ENCODE measurements at places on chromosomes 16 and 17.

DNA sequence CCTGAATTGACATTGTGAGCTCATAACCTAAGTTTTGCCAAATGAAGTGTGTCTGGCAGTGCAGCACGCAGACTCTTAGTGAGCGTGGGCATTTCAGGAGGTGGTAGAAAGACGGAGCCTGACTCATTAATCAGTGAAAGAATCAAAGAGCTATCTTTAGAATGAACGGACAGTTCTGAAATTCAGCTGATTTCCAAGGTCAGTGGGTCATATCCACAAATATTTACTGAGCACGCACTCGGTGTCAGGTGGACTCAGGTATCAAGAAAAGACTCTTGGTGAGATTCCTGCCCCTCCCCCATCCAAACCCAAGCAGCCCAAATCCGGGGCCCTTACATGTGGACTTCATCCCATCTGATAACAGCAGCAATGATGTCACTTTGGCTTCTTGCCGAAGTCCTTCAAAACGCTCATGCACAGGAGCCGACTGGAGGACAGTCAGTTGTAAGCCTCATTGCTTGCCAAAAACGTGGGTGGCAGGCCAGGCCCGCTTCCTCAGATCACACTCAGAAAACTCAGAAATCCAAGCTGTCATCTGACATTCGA lies 185.8 kb downstream of the HS3ST3A1 start:
- no peak for DNase-seq

DNA sequence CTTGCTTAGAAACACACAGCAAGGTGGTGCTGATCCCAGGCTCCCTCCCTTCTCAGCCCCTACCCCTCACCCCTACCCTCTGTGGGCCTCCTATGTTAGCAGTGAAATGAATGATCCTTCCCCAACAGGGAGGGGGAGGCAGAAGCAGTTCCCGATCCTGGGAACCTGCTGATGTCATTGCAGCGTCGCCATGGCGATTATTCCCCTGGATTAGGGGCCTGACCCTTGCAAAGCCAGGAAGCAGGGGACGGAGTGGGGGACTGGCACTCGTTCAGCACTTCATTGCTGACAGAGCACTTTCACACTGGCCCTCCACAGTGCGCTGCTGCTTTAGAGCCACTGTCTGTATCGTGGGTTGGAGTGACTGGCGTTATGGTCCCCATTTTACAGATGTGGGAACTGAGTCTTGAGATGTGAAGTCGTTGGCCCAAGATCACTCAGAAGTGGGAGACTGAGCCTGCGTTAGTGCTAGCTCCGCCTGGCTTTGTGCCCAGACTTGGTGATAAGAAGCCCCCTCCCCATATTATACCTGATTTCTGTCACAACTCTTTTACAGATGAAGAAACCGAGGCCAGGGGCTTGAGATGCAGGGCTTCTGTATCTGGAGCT lies 26.6 kb downstream of the LASP1 start:
- no peak for DNase-seq

GRCh38 chr17:50269477-50270434 lies 4.5 kb upstream of the TMEM92 start:
- peak; percentile 86 for DNase-seq

- DNase-seq = no peak
These were observed 39.5 kb downstream of the DYNLRB2 start for GRCh38 chr16:80580109-80580832.

DNA sequence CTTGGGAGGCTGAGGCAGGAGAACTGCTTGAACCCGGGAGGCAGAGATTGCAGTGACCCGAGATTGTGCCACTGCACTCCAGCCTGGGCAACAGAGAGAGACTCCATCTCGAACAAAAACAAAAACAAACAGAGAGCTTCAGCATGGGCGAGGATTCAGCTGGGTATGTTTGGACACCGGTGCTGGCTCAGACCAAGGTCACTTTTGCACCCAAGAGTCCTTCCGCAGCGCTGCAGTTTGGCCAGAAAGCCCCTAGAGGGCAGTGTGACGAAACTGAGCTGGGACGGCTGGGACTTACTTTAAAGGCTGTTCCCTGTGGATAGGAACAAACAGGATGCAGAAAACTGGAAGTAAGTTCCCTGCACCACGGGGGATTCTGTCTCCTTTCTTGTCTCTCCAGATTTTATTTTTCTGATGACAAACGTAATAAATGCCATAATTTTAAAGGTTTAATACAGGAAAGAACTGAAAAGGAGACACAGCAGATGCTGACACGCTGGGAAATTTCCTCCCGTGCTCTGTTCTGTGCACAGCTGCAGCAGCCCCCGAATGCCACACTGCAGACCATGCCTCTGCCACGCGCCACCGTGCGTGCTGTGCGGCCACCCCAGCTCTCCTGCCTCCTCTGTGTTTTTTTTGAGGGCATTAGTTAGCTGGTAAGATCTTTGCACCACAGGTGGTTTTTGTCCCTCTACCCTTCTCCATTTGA lies 25.2 kb upstream of the USP36 start:
- DNase-seq = peak; percentile 67

DNA sequence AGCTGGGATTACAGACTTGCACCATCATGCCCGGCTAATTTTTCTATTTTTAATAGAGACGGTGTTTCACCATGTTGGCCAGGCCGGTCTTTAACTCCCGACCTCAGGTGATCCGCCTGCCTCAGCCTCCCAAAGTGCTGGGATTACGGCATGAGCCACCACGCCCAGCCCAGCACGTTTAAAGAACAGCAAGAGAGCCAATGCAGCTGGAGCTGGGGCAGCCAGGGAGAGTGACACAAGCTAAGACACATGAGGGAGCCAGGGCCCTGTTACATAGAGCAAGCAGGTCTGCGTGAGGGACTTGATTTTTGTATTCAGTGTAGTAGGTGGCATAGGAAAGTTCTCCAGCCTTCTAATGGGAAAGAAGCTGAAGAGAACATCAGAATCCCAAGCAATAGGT lies 21.7 kb upstream of the GOSR2 start:
- no peak for DNase-seq

DNA sequence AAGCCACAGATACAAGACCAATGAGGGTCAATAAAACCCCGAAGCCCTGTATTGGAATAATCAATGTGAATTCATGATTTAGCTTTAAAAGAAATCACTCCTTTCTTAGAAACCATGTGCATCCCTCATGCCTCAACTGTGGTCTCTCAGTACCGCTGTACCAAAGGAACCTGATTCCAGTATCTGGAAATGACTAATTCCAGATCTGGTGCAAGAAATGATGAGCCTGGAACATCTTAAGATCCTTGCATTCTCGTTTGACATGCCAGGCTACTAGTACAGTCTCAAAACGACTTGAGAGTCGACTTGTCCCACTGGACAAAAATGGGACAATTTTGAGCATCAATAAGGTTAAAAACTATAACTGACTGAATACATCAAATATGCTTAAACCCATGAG lies 21.2 kb downstream of the USP31 start:
- DNase-seq = no peak

DNA sequence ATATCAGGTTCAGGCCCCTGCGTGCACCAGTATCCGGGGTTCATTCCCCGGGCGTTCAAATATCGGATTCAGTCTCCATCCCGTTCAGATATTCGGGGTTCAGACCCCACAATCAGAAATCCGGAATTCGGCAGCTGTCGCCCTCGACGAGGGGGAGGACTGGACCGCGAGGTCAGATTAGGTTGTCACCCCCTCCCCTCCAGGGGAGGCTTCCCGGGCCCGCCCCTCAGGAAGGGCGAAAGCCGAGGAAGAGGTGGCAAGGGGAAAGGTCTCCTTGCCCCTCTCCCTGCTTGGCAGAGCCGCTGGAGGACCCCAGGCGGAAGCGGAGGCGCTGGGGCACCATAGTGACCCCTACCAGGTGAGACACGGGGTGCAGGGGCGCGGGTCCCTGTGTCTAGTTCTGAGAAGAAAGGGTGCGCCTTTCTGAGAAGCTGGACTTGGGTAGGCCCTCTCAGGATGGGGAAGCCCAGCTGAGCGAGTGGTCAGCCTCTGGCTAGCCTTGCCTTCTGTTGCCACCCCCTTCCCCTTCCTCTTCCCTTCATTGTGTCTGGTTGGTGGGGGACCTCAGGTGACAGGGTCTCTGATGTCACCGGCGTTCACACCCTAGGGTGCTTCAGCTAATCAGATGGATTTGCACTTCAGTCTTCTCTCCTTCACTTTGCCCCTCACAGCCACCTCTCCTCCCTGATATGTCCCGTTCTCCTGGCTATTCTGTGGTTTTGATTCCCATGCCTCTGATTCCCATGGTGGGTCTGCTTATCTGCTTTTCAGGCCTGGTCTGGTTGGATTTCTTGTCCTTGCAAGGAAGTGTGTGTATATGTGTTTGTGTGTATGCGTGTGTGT lies 844 bp downstream of the TAOK2 start:
- no peak for DNase-seq

DNA sequence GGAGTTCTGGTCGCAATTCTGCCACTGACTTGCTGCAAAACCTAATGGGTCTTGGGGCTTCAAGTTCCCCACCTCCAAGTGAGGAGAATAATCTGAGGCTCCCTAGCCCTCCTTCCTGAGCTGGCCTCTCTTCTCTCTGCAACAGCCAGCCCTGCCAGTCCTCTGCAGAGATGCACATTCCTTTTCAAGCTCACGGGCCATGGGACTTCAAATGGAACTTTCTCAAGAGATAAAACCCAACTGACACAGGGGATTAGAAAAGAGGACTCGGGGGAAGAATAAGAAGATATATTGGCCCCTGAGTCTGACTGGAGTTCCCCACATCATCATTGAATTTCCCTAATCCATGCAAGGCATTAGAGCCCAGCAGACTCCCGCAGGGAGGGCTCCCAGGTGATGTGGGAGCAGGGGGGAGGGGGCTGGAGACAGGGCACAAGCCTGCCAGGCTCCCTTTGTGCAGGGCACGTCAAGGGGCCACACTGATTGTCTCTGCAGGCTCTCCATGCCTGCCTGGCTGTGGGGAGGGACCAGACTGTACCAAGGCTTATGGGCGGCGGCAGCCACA lies 131.0 kb downstream of the CCDC144A start:
- DNase-seq = no peak

DNA sequence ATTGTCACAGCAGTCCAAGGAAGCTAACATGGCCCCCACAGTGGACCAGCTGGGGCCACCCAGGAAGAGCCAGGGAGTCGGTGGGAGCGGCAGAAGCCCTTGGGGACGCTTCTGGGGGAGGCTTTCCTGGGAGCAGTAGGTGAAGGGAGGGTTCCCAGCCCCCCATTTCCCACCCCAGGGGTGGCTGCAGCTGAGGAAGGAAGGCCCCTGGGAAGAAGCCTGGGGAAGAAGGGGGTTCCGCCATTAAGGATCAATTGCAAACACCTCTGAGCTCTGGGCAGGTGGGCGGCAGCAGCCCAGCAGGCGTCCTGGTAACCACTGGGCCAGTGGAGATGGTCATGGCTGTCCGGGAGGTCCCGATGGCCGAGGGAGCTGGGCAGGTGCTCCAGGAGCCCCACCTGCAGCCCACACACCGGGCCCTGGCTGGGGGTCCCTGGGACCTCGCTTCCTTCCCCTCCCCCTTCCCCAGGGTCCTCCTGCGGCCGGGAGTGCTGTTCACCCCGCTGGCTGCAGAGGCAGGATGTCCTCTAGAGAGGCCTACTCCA lies 592 bp upstream of the PERCC1 start:
- DNase-seq = no peak

- no peak for DNase-seq
These were observed 21.0 kb downstream of the C16orf90 start for GRCh38 chr16:3474136-3474779.

- no peak for DNase-seq
These were observed 16.0 kb upstream of the RASL10B start for GRCh38 chr17:35715416-35715815.

DNA sequence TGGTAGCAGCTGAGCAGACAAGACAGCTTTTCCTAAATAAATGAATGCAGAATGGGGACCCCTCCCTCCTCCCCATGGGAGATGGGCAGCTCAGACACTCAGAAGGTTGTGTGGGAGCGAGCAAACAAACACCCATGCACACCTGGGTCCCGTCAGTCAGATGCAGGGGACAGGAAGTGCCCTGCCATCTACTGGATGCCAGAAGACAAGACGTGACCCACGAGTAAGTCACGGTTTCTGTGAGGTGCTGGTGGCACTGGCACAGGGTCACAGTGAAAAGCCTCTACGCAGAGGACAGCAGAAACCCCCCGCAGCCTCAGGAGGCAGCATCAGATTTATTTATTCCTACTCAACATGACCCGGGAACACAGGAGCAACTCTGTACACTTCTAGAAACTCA lies 8.4 kb downstream of the HBQ1 start:
- no peak for DNase-seq

DNA sequence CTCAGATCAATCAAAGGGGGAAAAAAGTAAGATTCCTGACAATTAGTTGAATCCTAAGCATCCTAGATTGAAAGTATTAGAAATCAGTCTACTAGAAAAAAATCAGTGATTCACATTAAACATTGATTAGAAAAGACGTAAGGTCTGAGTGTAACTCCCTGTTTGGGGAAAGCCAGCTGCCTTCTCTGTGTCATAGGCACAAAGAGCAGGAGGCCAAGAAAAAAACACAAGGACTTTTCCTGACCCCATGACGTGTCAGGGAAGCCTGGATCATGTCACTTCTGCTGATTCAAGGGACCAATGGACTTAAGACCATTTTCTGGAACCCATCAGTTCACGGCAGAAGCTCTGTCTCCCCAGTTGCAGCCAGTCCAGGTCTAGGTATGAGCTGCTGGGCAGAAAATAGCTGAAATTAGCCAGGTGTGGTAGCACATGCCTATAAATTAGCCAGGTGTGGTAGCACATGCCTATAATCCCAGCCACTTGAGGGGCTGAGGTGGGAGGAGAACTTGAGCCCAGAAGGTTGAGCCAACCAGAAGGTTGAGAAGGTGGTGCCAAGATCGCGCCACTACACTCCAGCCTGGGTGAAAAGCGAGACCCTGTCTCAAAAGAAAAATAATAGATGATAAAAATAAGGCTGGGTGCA lies 35.9 kb downstream of the RANBP10 start:
- no peak for DNase-seq

- DNase-seq = no peak
These were observed 182.7 kb downstream of the ZFHX3 start for GRCh38 chr16:72865258-72865657.

- DNase-seq = no peak
These were observed 37.0 kb upstream of the CCDC182 start for GRCh38 chr17:57782062-57782490.

- DNase-seq = no peak
These were observed 6.3 kb upstream of the TBCD start for GRCh38 chr17:82745524-82745923.

- DNase-seq = no peak
These were observed 321.8 kb downstream of the SNX29 start for GRCh38 chr16:12298285-12298684.

DNA sequence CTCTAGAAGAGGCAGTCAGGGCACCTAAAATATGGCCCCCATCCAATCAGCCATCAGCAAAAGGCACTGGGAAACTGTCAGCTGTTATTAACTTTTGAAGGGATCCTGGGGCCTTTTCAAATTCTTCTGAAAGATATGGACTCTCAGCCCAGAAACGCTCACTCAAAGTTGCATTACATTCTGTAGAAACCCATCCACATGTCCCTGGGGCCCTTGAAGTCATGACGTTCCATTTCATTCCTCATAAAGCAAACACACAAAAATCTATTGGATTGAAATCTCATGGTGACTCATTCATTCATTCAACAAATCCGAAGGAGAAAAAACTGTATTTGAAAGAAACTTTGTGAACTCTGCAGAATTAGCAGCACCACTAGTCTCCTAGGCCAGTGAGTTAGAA lies 215.3 kb downstream of the C16orf95 start:
- DNase-seq = no peak
